ENCODE measurements at places on chromosomes 1 and 21. TPM values are rescaled to one million over a fixed set of nuclear protein-coding genes. Genes with fewer than 3 reads are reported as not detected.

S100A7A gene
- total RNA-seq, result not detected

GRCh38 chr1:81424061-81424460, 376.7 kb upstream of the ADGRL2 start:
- DNase-seq, result peak; percentile 33

LAPTM5 gene
- 1.2 TPM for total RNA-seq

GRCh38 chr1:199725002-199725565, 302.4 kb upstream of the NR5A2 start:
- no peak for DNase-seq

GRCh38 chr1:213993929-213994328, 6.2 kb downstream of the PROX1 start:
- DNase-seq, result no peak
